EH (cell line): ENCODE measurements at places on chromosomes 1 and 21.

GRCh38 chr1:10671090-10671489, 125.4 kb downstream of the CASZ1 start:
- DNase-seq: no peak

DNA sequence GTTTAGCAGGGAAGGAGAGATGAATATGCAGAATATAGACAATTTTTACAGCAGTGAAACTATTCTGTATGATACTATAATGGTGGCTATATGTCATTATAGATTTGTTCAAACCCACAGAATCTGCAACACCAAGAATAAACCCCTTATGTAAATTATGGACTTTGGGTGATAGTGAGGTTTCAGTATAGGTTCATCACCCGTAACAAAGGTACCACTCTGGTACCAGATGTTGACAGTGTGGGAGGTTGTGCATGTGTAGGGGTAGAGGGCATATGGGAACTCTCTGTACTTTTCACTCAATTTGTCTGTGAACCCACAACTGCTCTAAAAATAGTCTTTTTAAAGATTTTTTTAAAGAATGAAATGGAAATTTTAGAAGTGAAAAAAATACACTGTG, 29.9 kb upstream of the PRDX6 start:
- DNase-seq: no peak

DNA sequence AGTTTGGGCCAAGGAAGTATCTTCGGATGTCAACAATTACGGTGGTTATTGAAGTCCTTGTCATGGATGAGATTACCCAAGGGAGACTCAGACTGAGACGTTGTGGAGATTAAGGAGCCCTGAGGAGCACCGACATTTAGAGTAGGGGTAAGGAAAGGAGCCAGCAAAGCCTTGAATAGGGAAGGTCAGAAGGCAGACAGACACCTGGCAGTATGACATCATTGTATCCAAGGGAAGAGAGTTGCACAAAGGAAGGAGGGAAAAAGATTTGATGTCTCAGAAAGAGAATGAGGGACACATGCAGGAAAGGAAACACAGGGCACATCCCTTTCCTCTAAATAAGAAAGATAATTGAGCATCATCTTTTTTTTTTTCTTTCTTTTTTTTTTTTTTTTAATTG, 11.7 kb downstream of the LAMC2 start:
- DNase-seq: no peak

GRCh38 chr21:46605767-46606426, 1.0 kb upstream of the S100B start:
- DNase-seq: no peak

DNA sequence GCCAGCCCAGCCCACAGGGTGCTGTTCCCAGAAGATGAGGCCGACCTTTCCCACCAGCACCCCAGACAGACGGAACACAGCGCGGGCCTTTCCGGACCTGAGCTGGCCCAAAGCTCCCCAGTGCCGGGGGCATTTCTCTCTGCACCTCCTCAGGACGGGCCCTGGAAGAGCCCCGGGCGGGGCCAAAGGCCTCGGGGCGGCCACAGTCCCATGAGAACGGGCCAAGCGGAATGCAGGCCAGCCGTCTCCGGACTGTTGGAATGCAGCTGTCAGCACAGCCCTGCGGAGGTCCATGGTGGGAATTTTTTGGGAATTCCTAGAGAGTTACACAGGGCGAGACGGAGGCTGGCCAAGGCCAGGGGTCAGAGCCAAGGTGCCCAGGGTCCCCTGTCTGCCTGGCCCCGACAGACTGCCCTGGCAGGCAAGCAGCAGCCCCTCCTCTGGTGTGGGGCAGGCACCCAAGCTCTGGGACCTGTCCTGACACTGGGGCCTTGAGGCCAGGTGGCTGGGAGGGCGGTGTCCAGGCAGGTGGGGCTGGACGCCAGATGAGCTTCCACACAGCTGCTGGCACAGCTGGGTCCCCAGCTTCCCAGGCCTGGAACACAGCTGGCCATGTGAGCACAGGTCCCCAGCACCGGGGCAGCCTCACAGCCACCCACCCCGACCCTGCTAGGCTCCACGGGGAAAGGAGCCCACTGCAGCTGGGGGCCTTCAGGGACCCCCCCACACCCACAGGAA, 63.0 kb downstream of the MEGF6 start:
- DNase-seq: peak; percentile 97

GRCh38 chr1:31382379-31382989, 9.6 kb upstream of the FABP3 start:
- DNase-seq: no peak

DNA sequence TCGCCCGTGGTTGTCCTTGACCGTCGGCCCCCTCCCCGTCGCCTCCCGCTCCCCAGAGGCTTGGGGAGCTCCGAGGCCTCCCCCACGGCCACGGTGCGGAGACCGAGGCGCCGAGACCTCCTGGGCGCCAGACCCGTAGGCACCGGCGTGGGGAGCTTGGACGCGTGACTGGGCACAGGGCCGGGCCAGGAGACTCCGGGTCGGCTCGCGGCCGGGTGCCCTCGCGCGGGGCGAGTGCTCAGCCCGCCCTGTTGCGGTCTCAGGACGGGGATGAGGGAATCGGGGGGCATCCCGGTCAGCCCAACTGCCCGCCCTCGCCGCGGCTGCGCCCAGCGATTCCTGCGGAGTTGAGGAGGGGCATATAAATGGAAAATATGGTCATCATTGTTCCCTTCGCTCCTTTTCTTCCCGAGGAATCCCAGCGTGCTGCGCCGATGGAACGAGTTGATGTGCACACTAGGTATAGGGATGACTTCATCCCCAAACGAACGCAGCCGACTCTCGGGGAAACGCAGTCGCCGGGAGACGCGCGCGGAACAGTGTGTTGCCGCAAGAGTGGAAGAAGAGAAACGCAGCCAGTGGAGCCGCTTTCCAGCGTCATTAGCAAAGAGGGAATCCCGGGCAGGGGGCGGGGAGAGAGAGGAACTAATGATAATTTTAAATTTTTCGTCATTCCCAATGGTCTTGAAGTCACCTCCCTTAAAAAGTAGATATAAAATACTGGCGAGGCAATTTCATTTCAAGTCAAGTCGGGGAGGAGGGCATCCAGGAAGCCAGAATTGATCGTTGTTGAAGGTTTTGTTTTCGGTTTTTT, 747 bp upstream of the ENAH start:
- DNase-seq: peak; percentile 81

GRCh38 chr1:89670163-89670562, 37.2 kb downstream of the LRRC8C start:
- no peak for DNase-seq

- DNase-seq: peak; percentile 92
Measured at GRCh38 chr1:225454733-225455132, 26.9 kb upstream of the LBR start.

DNA sequence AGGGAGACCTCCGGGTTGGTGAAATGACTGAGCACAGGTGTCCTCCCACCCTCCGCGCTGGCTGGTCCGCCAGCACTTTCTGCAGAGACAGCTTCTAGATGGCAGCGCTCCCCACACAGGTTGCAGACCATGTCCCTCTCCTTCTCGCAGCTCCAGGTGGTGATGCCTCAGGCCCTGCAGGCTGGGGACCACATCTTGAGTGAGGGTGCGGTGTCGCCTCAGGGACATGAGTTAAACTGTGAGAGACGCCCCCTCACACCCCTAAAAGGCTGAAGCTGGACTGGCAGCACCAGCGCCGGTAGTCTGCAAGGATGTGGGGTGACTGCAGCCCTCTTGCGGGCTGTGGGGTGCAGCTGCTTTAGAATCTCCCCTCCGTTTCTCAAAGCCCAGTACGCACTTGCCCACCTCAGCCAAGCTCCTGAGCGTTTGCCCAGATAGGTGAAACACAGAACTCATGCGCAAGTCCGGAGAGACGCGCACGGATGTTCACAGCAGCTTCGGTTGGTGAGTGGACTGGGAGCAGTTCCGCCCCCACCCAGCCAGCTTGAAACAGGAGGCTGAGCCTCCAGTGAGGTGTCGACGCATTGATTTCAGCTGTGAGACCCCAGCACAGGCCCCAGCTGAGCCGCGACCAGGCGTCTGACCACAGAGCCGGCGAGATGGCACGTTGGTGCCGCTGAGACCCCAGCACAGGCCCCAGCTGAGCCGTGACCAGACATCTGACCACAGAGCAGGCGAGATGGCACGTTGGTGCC, 28.6 kb downstream of the COL6A1 start:
- DNase-seq: no peak

DNA sequence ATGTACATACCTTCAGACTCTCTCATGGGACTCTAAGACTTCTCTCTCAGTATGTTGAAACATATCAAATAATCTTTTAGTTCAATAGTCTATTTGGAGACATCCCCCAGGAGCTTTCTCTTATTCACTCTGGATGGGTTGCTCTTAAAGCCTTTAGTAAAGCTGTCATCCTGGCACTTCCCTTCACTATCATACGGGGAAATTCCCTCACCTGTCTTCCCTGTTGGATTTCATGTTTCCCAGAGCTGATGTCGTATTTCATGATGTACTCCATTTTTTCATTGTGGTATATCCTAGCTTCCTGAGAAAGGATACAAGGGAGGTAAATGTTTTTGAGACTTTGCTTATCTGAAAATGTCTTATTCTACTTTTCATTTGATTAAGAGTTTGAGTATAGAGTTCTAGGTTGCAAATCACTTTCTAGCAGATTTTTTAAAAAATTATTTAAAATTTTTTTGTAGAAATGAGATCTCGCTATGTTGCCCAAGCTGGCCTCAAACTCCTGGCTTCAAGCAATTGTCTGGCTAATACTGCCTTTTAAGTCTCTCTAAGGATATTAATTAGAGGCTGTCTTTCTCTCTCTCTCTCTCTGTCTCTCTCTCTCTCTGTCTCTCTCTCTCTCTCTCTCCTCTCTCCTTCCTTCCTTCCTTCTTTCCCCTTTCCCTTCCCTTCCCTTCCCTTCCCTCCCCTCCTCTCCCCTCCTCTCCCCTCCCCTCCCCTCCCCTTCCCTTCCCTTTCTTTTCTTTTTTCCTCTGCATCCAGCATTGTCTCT, 17.0 kb upstream of the MACF1 start:
- DNase-seq: no peak

GRCh38 chr1:51439895-51440294, 79.2 kb downstream of the EPS15 start:
- no peak for DNase-seq

DNA sequence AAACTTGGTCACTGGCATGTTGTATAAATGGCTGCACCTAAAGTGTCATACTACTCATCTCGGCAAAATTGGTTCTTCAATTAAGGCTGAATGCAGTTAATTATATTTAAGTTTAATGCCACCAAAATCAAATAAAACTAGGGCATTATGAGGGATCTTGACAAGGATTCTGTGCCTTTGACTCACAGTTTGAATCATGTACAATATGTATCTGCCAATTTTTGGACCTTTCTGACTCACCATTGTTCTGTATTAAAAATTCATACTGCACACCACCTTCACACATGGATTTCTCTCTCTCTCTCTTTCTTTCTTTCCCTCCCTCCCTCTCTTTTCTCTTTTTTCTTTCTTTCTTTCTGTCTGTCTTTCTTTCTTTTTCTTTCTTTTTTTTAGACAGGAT, 14.1 kb upstream of the STXBP3 start:
- no peak for DNase-seq

DNA sequence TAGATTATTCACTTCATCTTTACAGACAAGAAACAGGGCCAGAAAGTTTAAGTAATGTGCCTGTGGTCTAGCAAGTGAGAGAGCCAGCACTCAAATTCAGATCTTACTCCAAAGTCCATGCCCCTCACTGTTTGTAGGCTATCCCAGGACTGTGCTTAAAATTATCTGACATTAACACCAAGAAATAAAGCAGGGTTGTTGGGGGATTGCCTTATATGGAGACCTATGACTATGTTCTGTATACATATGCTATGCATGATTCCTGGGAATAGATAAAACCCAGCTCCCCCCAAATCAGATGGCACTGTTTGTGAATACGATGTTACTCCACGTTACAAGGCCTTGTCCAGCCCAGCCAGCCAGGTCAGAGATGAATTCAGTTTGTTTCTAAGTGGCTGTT, 131.6 kb upstream of the HOOK1 start:
- DNase-seq: no peak

GRCh38 chr1:244053831-244054230, 2.7 kb downstream of the ZBTB18 start:
- DNase-seq: no peak

DNA sequence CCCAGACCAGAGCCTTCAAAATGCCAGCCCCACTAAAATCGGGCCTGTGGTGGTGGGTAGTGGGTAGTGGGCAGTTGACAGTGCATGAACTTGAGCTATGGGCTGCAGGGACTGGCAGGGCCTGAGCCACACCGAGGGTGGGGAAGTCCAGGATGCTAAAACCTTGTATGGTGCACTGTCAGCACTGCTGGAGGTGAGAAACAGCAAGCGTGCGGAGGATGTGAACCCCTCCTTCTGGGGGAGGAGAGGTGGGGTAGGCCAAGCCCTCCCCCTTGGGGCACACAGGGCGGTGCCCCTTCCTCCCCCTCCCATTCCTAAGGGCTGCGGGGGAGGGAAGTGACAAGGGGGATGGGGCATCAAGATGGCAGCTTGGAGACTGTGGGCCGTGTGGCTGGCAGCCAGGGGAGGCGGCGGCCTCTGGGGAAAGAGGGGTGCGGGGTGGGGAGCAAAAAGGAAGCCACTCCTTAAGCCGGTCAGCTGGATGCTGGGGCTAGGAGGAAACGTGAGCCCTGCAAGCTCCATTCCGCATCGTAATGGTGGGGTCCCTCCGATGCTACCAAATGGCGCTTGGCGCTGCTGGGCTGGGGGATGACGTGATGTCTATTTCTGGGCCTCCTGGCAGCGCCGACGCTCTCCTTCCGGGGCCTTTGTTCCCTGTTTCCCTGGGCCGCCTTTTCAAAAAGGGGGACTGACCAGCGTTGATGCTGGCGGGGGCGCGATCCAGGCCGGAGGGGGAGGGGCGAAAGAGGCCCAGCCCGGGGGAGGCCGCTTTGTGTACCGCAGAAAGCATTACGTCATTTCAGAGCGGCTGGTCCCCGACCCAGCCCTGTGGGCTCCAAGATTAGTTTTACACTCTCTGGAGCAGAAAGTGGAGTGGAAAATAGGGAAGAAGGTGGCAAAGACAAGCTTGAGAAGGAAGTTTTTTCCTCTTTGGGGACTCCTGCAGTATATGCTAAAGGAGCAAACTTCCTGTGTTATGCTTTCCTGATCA, 809 bp downstream of the SYT11 start:
- peak; percentile 86 for DNase-seq

DNA sequence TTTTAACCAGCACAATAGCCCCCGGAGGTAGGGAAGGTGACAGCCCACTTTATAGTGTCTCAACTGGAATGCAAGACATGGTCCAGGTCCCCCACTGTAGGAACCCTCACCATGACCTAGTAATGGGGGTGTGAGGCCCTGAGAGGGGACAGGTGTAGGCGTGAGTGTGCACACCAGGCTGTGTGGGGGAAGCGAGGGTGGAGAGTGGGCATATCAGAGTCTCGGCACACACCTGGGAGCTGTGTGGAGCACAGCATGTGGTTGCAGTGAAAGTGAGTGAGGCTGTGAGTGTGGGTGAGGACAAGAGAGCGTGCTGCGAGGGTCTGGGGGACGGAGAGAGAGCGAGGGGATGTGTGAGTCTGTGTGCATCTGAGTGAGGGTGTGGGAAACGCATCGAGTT, 17.1 kb upstream of the RSPO1 start:
- DNase-seq: no peak

GRCh38 chr1:80540596-80540995, 1260.1 kb upstream of the ADGRL2 start:
- no peak for DNase-seq

- no peak for DNase-seq
Measured at GRCh38 chr1:20184997-20185833, 681 bp upstream of the UBXN10 start.
